ENCODE measurements at places on chromosomes 3 and 15.

GRCh38 chr15:31843426-31844055 lies 186.8 kb upstream of the CHRNA7 start:
- DNase-seq, result no peak

DNA sequence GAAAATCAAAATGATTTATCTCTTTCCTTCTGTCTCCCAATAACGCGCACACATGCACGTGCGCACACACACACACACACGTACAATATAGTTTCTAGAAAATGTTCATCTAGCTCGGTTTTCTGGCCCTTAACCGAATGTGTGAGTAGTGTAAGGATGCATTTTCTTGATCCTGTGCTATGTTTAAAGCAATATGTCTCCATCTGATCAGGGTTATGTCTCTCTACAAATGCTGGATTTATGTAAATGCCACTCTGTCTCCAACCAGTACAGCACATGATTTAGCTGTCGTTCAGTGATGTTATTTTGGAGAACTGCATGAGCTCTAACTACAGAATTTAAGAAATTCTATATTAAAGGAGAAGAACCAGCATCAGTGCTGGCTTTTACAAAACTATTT lies 198.0 kb downstream of the TJP1 start:
- DNase-seq, result no peak

DNA sequence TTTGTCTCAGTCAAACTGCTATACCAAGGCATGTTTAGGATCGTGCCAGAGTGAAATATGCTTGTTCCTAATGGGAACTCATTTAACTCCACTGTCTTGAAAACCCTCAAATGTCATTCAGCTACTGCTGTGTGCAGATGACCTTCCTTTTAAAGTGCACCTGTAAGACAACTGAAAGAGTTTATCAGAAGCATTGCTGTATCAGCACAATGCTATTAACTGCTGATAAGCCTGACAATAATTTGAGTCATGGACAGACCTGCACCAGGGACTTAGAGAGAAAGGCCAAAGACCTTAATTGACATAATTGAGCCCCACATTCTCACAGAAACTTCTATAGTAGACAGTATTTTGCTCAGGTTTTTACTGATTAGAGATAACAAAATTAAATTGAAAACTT lies 557.9 kb downstream of the DIPK2A start:
- no peak for DNase-seq

GRCh38 chr3:143970773-143971358 lies 757 bp upstream of the DIPK2A start:
- DNase-seq, result no peak

DNA sequence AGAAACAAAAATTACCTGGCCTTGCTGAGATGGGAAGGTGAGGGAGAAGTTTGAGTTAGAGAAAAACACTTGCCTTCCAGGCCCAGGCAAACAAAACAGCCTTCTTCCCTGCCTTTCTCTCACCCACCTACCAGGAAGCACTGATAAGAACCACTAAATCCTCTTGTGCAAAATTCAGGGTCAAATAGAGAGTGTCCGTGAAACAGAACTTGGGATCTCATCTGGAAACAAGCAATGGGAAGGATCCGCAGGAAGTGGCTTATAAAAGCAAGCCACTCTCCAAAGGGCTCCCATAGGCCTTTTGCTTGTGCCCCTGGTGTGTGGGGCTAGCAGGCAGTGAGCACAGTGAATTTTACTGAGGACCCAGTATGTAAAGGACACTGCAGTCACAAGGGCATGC lies 11.0 kb downstream of the ADAMTS9 start:
- no peak for DNase-seq

- no peak for DNase-seq
These were observed 215.0 kb upstream of the IGF1R start for GRCh38 chr15:98433346-98433745.

DNA sequence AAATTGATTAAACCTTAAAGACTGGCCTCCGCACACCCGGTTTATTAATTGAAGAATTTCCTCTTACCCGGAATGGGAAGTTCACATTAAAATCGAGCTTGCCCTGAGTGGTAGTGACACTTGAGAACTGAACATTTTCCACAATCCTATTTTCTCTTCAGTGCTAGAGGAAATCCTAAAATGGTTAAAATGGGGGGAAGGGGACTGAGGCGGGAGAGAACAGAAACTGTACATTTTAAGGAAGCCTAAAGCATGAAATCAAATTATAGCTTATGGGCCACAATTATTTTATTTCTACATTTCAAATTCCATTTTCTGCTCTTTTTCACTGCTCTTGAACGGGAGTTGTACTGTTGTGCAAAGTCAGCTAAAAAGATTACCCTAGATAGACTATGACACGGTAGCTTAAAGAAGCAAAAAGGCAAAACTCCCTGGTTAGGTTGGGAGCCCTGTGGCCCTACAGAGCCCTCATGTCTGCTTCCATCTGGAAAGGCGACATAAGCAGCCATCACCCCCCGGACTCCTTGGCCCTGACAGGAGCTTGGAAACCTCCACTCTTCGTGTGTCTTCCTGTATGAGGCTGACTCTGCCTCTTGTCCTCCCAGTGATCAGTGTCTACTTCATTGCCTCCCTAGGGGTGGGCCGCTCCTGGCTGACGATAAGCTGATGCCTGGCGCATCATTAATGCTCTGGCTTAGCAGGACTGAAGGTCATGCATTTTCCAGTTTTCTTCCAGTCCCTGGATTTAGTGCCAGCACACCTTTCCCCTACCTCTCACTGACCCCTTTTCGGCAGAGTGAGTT lies 79.3 kb downstream of the EEFSEC start:
- no peak for DNase-seq

DNA sequence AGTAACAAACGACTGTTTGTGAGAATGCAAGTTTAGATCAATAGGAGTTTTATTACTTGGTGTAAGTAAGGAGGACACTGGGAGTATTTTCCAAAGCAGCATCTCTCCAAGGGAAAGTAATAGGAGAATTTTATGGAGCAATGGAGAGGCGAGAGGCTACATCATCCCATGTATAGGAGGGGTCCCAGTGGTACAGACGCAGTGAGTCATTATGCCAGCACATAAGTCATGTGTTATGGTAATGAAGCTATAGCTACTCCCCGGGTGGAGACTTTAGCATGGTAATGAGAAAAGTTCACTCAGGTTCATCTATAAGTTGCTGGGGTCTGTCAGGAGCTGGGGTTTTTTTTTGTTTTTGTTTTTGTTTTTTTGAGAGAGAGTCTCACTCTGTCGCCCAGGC lies 29.5 kb upstream of the ZNF445 start:
- no peak for DNase-seq

DNA sequence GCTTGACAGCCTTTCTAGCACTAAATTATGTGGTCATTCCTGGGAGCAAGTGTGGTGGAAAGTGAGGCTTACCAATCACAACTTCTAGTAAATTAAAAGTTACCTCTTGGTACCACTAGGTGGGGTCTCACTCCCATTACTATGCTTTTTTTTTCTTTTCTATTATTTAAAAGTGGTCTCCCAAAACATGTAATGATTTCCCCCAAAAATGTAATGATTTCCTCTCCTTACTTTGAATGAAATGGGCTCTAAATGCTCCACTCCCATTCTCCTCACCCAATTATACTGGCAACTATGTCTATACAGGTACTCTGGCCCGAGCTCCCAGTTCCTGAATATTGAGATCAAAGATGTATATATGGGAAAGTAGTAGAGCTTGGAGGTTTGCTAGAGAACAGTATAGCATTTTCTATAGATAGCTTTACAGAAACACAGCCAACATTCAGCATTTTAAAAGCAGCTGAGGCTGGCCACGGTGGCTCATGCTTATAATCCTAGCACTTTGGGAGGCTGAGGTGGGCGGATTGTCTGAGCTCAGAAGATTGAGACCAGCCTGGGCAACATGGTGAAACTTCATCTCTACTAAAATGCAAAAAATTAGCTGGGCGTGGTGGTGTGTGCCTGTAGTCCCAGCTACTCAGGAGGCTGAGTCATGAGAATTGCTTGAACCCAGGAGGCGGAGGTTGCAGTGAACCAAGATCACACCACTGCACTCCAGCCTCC lies 70.9 kb downstream of the DCUN1D1 start:
- DNase-seq, result peak; percentile 9

GRCh38 chr3:71991046-71991445 lies 206.1 kb upstream of the PROK2 start:
- DNase-seq, result no peak

DNA sequence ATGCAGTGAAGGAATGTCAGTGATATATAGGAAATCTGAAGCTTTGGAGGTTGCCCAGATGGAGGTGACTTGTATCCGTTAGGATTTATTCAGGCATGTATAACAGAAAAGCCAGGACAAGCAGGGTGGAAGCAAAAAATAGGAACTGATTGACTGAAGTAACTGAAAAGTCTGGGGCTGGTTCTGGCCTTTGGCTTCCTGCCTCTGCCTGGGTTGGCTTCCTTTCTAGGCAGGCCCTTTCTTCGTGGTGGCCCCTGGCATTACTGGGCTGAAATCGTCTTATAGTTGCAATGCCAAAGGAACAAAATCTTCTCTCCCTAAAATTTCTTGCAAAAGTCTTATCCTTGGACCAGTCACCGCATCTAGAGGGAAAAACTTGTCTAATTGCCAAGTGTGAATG lies 386.1 kb downstream of the PTPRG start:
- DNase-seq, result no peak

DNA sequence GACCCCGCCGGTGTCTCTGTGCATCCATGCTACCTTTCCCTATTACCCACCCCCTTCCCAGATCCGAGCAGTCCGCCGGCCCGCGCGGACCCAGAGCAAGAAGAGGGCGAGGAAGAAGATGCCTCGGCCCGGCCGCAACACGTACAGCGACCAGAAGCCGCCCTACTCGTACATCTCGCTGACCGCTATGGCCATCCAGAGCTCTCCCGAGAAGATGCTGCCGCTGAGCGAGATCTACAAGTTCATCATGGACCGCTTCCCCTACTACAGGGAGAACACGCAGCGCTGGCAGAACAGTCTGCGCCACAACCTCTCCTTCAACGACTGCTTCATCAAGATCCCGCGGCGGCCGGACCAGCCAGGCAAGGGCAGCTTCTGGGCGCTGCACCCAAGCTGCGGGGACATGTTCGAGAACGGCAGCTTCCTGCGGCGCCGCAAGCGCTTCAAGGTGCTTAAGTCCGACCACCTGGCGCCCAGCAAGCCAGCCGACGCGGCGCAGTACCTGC lies 788 bp downstream of the FOXB1 start:
- no peak for DNase-seq

DNA sequence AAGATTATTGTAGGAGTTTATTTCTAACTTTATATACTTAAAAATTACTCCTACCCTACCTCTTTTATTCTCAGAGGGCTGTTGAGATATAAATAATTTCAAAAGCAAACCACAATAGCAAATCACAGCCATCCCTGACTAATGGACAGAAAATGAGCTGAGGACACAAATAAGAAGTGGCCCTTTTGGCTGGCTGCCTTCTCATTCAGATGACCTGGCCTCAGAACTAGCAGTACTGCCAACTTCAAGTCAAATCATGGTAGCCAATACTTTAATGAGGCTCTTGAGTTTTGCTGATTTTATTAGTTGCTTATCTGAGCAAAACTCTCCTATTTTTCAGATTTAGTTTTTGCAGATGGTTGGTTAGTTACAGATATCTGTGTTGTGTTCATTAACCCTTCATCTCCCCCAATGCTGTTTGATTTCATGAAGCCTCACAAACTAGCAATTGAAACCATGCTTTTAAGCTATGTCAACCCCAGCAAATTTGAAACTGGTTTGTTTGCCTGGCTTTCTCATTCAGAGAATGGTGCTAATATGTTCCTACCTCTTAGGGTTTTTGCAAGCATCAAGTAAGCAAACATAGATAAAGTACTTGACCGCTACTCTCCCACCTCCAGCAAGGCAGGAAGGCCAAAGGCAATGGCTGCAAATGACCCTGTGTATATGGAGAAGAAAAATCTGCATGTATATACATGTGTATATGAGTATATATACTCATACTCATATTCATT lies 73.4 kb upstream of the HACD2 start:
- DNase-seq, result no peak

GRCh38 chr3:144148356-144148755 lies 176.7 kb downstream of the DIPK2A start:
- no peak for DNase-seq

- DNase-seq, result no peak
These were observed 15.2 kb downstream of the MRPS22 start for GRCh38 chr3:139358841-139359562.

DNA sequence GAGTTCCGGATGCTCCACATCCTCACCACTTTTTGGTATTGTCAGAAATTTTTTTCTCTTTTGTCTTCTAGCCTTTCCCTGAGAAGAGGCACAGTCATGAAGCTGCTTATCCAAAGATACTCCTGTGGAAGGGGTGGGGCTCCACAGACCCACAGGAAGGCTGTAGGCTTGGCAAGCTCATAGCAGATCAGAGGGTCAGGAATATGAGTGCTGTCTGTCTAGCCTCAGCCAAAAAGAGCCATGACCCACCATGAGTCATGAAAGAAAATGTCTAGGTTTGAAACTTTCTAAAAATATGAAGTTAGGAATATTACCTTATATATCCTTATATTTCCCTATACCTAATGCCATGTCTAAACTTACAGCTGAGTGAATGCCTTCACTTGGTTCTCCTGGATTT lies 118.2 kb upstream of the THBS1 start:
- DNase-seq, result no peak

GRCh38 chr3:2041931-2042330 lies 56.7 kb upstream of the CNTN4 start:
- no peak for DNase-seq

DNA sequence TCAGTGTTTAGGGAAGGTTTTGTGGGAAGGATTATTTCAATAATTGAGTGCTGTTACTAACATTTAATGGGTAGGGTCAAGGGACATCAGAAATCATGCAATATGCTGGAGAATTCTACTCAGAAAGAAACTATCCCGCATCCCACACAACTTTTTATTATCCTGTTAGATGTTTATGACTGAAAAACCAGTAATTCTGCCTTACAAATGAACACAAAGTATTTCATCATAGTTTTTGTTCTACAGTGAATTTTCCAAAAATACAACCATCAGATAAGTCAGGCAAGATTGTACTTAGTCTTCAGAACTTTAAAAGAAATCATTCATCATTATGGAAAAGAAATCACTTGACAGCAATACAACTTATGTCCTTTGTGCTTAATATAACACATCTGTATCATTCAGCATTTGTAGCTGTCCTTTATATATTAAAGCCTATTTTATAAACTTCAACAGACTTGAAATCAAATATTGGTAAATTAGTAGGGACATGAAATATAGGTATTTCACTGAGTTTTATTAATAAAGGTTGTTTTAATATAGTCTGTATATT lies 61.9 kb downstream of the TRPM7 start:
- DNase-seq, result no peak

DNA sequence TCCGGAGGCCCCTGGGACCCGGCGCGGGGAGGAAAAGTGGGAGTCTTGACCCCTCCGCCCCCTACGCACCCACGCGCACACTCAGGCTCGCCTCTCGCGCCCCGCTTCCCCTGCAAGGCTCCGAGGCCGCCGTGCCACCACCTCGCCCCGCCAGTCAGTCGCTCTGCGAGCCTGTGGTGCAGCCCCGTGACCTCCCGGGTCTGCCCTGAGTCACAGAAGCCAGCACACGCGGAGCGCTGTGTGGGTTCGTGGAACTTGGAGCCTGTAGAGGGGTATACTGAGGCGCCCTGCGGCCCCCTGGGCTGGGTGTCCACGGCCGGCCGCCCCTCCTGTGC lies 380 bp upstream of the ALS2CL start:
- no peak for DNase-seq

- DNase-seq, result no peak
These were observed 87.6 kb upstream of the SOX2 start for GRCh38 chr3:181623924-181624694.
